ENCODE measurements at places on chromosomes 4 and X.

DNA sequence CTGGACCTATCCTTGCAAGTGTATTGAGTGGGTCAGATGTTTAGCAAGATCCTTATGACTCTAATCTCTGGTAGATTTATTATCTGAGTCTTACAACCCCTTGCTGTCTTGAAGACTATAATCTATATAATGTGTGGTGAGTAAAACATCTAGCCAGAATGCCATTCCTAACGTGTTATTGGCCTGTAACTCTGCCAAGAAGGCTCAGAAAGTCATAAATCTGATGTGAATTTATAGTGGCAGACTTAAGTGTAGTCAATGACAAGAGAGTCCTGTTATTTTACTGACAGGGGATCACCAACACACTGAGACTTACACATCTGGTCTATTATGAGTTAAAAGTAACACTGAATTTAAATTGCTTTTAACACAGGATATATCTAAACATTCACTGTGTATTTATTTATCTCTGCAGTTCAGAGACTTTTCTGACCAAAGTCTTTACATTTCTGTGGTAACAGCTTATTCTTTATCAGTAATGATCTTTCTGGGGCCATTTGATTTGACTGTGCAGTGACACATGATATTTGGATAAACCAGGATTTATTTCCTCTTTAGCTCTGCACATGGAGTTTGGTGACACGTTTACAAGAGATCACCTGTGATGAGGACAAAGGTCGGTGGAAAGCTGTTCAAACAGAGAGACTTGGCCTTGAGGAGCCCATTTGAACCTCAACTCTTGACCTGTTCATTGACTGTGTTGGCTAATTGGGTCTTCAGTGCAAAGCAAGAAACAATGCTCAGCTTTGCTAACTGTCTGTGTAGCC is 415.8 kb downstream of the STIM2 start:
- DNase-seq: no peak

- no peak for DNase-seq
Measured at GRCh38 chr4:188976644-188977115, 837.4 kb downstream of the TRIML1 start.

- no peak for DNase-seq
Measured at GRCh38 chr4:152935631-152936445, at the start of gene FHDC1. TSS of gene FHDC1 (plus strand) at chr4:152936323. CDS start at chr4:152943058, 6,735 bp downstream.

GRCh38 chr4:77959566-77960338 is 97.1 kb downstream of the MRPL1 start:
- no peak for DNase-seq

- no peak for DNase-seq
Measured at GRCh38 chrX:43677993-43678392, 21.9 kb downstream of the MAOA start.

GRCh38 chrX:108186811-108187210 is 95.2 kb downstream of the ATG4A start:
- no peak for DNase-seq

GRCh38 chrX:30735839-30736238 is 82.6 kb downstream of the GK start:
- peak; percentile 2 for DNase-seq

DNA sequence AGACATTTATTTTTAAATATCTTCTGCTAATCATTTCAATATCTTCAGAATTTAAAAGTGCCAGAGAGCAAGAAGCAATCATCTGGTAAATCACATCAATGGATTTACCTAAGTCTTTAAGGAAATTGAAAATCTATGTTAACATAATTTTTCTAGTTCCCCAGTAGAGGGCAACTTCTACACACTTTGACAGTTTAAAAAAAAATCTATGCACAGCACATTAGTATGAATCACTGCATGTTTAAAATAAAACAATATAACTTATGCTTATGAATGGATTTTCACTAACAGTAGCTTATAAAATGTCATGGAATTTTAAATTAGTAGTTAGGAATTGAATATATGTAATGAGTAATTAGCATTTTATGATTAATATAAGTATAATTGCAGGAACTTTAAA is 126.5 kb downstream of the REELD1 start:
- DNase-seq: no peak

- DNase-seq: no peak
Measured at GRCh38 chrX:79182616-79183015, 38.1 kb downstream of the GPR174 start.

GRCh38 chrX:28058901-28059300 is 77.7 kb upstream of the DCAF8L1 start:
- DNase-seq: no peak
